ENCODE measurements at places on chromosomes 7 and 10.

GRCh38 chr10:35015843-35016408 lies 74.2 kb downstream of the CUL2 start:
- no peak for DNase-seq

DNA sequence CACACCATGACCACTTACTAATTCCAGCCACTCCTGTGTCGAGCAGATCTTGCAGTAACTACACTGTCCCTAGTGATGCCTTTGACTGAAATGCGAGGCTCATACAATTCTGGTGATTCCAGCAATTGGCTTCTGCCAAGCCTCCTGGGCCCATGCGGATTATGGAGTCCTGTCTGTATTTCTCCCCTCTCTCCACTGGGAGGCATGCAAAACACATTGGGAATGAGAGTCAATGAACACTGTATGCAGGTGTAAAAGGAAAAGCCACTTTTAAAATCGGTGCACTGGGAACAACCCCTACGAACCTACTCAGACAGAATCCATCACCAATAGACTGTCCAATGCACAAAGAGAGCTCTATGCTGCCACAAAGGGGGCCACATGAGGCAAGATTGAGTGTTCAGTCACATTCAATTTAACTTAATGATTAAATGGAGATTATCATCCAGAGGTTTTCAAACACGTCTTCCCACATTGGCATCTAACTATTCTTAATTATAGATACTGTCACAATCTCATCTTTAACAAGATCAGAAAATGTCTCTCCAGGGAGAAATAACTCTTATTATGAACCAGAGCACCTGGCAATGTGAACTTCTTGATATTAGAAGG lies 550.6 kb downstream of the GLRX3 start:
- DNase-seq = no peak

DNA sequence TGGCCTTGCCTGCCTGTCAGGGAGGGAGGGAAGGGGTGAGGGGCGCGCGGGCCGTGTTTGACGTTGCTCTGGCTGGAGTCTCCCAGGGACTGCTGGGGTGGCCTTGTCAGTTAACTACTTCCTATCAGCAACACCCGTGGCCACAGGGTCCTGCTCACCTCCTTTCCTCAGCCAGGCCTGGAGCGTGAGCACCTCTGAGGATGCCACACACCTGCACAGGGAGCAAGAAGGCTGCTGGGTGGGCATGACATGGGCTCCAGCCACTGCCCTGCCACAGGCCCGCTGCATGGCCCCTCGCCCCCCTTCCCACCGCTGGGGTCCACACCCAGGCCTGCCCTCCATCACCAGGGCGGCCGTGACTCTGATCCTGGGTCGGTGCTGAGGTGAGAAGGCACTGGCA lies 212.4 kb downstream of the ELFN1 start:
- DNase-seq = no peak

DNA sequence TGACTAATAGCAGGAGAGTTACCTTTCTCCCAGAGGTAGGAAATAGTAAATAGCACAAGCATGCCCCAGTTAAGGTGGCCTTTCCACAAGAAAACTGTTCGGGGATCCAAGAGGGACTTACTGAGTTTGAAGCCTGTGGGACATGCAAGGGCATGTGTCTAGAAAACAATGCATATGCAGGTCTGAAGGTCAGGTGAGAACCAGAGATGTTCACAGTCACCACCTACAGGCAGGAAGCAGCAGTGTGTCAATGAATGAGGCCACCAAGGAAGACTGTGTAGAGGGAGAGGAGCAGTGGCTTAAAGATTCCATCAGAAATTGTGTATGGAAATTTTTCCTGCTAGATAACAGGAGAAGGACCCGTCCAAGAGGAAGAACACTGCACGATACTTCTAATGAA lies 66.0 kb downstream of the CALD1 start:
- no peak for DNase-seq

DNA sequence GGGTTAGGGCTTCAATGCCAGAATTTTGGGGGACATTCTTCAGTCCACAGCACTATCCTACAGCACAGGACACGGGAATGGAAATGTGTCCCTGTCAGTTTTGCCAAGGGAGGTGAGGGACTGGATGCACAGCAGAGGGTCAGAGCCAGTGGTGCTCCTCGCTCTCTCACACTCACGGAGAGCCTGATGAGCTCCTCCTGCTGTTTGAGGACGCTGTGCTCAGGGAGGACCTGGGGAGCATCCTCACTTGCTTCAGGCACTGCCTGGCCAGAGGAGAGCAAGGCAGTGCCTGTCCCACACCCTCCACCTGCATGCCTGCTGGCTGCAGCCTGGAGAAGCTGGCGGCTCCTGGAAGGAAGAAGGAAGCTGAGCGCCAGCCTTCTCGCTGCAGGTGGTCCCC lies 58.6 kb downstream of the RAMP3 start:
- DNase-seq = no peak

GRCh38 chr10:124156524-124157260 lies 63.3 kb upstream of the CHST15 start:
- no peak for DNase-seq

GRCh38 chr7:94050046-94050445 lies 45.9 kb upstream of the BET1 start:
- DNase-seq = peak; percentile 7

- DNase-seq = no peak
These were observed 18.4 kb downstream of the EEPD1 start for GRCh38 chr7:36171503-36171902.

DNA sequence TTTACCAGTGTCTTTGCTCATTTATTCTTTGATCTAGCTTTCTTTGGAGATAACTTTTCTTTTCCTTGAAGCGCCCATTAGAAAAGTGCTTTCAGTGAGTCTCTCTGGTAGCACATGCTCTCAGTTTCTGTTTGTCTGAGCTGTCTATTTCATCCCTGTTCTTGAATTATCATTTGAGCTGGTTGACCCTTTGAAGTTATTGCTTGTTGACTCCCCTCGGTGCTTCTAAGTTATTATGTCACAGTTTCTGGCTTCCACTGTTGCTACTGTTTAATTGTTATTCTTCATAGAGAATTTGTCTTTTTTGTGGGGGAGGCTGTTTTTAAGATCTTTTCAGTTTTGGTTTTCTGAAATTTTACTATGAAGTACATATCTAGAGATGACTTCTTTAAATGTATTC lies 11.4 kb upstream of the PRF1 start:
- DNase-seq = no peak

GRCh38 chr7:3089493-3089892 lies 45.8 kb upstream of the CARD11 start:
- DNase-seq = no peak

DNA sequence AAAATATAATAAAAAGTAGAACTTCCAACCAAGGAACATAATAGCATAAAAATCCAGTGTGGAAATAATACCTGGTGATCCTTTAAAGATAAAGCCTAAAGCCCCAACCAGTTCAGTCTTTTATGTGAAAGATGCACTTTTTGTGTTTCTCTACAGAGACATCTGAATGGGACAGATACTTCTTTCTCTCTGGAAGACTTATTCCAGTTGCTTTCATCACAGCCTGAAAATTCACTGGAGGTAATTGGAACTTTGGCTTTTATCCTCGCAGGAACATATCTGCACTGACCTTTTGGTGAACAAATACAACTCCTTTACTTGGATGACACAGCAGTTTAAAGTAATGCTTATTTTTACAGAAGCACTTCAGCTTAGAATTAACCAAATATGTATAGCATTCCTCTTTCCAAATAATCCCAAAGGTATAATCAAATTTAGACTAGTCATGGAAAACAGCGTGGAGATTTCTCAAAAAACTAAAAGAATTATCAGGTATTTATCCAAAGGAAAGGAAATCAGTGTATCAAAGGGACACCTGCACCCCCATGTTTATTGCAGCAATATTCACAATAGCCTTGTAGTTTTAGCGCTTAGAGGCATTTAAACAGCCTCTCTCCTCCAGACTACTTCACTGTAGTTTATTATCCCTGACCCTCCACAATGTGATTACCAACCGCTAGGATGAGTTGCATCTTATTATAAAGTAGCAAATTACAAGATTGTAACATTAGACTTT lies 16.8 kb downstream of the HNRNPA2B1 start:
- DNase-seq = no peak

Data from GM18507 (cell line).